ENCODE measurements at places on chromosomes 1 and 21.

- DNase-seq: no peak
Observed at GRCh38 chr1:36885540-36886357, 148.6 kb downstream of the GRIK3 start.

DNA sequence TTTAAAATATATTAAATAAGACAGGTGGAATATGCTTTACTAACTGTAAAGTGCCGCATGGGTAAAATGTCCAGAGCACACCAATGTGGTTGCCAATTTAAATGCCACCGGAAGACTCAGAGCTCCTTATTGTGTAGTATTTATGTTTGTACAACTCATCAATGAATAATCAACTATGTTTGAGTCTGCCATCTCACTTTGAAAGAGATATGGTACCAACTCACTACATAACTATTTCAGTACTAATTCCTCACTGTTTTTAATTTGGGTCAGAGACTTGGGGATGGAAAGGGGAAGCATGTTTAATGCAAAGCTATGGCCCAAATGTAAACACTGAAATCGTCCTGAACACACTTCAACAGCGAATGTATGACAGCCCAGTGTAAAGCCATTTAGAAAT, 144.8 kb downstream of the NR5A2 start:
- DNase-seq: no peak

- DNase-seq: no peak
Observed at GRCh38 chr1:90722874-90723589, 5.9 kb upstream of the BARHL2 start.

DNA sequence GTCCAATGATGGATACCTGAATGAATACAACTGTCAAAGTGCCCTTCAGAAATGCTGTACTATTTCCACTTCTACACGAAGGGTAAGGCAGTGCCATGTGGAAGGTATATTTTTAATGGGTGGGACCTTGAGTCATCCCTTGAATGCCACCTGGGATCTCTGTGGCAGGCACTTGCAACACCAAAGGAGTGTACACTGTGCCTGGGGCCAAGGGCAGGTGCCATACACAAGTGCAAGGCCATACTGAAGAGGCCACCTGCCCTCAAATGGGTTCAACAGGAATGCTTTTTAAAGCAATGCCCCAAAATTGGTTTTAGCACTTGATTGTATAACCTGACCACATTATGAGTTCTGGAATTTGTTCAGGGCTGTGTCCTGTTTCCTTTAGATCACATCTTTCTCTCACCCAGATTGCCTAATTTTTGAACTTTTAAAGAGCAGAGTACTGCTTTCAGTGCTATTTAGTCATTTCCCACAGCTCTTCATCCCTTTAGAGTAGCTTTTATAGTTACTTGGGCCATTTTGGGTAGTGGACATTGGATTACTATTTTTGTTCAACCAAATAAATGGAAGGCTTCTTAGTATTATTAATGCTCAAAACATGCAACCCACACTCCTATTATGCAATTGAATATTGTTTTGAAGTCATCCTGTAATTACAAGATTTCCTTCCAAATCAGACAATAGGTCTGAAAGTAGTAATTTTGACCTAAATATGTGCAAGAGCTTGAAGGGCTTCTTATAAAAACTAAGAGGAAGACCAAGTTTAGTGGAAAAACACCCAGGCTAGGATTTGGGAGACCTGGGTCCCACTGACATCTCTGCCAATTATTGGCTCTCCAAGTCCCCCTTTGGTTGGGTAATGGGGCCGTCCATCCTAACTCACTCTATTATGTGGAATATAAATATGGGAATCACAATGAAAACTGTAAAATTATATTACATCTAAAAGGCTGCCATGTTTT, 57.2 kb downstream of the LEPR start:
- DNase-seq: no peak

- DNase-seq: no peak
Observed at GRCh38 chr1:27033043-27033746, 20.5 kb upstream of the TENT5B start.

GRCh38 chr1:15191770-15192169, 38.2 kb downstream of the TMEM51 start:
- no peak for DNase-seq

- DNase-seq: no peak
Observed at GRCh38 chr1:52978045-52978444, 51.0 kb downstream of the SCP2 start.

GRCh38 chr1:158818975-158819431, 12.1 kb upstream of the MNDA start:
- DNase-seq: no peak

- DNase-seq: no peak
Observed at GRCh38 chr21:15195768-15196167, 131.0 kb upstream of the NRIP1 start.

DNA sequence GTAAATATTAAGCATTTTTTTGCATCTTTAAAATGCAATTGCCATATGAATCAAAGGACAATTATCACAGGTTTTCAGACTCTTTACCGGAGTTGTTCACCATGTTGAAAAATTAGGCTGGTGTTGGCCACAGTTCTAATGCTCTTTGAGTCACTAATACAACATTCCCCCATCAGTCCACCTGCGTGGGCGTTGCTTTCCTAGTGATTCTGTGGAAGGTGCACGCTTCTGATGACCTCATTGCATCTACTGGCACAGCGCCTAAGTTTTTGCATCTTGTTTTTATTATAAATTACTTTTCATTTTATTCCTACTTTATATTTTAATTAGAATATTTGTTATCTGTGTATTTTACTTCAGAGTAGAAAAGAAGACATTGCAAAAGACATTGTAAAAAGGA, 4.7 kb upstream of the F5 start:
- DNase-seq: no peak

DNA sequence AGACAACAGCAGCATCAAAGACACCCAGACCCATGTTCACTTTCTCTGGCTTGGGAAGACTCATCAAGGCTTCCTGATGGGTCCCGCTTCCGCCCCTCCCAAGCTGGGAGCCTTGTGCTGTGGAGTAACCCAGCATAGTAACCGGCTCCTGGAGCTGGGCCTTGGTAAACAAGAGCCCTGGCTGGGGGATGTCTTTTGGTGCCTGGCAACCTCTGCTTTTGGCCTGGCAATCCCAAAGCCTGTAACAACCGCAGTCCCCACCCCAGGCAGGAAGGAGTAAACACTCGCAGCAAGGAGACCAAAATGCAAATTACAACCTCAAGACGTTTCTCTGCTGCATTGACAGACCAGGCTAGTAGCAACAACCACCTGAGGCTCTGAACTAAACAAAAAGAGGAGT, 16.9 kb upstream of the THRAP3 start:
- DNase-seq: no peak

GRCh38 chr1:58248072-58248471, 298.5 kb downstream of the OMA1 start:
- DNase-seq: no peak

Data from activated naive CD4-positive, alpha-beta T cell (primary cell).